Sciatic nerve (tissue), 2 donors: ENCODE measurements at places on chromosomes 1 and 21.
A peak's percentile ranks its signal among the peaks of the same experiment; 100 is the strongest.

DNA sequence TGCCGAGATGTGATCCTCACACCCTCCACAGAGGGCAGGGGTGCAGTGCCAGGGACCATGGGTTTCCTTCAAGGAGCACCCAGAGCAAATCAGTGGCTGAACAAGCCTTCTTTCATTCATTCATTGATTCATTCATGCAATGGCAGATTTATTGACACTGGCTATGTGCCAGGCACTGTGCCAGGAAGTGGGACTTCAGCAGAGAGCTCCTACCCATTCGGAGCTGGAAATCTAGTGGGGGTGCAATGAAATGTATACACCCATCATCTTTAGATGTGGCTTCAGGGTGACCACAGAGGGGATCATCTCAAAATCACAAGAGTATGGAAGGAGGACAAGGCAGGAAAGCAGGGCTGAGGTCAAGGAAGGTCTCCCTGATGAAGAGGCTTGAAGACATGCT lies 18.9 kb downstream of the SLC6A9 start:
- no peak for DNase-seq

GRCh38 chr1:64019818-64020217 lies 183.6 kb upstream of the UBE2U start:
- no peak for DNase-seq

- peak; percentile 64 for DNase-seq
These were observed 30.8 kb upstream of the PTGFRN start for GRCh38 chr1:116878804-116879477.

DNA sequence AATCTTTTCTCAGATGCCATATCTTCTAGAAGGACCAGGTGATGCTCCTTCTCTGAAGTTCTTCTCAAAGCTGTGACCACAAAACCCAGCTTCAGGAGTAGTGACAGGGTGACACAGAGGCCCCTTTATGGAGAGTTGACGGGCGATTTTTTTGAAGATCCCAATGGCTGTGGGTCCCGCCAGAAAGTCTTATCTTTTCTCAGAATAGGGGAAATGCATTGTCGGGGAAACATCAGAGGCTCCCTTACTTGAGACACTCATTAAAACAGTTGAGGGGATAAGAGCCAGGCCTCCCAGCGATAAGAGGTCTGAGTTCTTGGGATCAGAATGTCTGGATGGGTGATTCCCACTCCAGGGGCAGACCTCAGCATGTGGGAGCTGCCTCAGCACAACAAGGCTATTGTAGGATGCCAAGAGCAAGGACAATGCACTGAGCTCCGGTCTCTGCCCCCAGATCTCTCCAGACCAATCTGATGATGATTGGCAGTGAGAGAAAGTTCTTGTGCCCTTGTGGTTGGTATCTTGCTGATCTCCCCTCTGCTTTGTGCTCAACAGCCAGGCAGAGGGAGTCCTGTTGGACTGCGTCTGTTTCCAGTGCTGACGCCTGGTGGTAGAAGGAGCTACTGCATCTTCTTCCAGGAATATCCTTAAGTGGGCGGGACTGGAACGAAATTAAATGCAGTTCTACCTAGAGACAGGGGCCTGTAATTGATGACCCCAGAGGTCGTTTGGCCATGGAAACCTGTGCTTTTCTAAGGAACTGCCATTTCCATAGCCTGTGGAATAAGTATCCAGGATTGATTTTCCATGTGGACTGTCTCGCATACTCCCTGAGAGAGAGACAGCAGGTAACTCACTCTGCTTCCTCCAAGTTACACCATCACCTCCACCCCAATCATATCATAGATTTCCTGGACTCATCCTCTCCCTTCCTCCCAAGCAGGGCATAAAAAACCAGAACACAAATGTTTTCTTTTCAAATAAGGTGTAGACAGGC lies 6.8 kb upstream of the ACKR1 start:
- peak; percentile 87 for DNase-seq

DNA sequence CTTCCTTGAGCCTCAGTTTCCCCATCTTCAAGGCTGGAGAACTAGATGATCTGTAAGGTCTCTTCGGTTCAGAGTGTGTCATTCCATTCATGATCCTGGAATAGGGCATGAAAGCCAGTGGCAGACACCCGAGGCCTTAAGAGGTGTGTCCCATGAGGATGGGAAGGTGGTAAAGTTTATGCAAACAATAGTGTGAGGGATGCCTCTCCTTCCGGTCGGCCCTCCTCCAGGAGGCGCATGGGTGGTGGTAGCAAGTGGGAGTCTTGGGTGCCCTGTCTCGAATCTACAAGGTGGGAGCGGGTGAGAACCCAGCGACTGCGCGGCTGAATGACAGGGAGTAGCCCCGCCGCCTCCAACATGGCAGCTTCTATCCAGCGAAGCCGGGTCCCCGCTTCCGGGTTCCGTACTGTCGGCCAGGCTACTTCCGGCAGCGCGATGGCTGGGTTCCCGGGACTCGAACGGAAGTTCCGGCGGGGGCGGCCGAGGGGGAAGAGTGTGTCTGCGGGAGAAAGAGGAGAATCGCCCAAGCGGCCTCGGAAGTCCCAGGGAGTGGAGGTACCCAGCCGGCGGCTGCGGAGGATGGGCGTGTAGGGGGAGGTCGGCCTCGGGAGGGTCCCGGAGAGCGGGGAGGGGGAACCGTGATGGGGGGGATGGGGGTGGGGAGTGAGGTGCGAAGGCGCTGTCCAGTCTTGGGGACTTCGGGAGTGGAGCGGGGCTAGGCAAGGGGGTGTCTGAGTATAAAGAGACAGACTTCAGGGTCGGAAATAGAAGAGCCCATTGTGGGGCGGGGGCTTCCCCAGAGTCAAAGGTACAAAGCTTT lies at the start of gene LYPLA2:
Gene LYPLA2, plus strand, starts transcription at position 450 of the 820 bp plus-strand sequence. CDS start 1,538 bp downstream, outside the sequence.
- DNase-seq: peak; percentile 97

DNA sequence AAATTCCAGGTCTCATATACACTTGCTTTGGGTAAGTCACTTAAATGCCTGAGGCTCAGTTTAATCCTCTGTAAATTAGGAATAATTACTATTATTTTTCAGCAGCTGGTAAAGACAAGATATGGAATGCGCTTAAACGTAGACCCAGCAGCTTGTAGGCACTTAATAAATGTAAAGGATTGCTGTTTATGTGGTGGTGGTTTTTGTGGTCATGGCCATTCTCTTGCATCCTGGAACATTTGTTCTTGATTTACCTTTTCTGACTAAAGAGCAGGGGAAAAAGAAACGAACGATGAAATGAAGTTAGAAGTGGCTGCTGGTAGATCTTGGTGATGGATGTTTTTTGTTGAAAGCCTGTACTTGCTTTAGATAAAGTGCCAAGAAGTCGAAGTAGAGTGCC lies 195.0 kb upstream of the FOXD3 start:
- no peak for DNase-seq

- DNase-seq: no peak
These were observed 795 bp downstream of the SYT2 start for GRCh38 chr1:202709276-202710041.

- DNase-seq: no peak
These were observed 13.8 kb downstream of the ALG14 start for GRCh38 chr1:95058974-95059373.

GRCh38 chr1:78792756-78793155 lies 143.1 kb downstream of the IFI44 start:
- no peak for DNase-seq

DNA sequence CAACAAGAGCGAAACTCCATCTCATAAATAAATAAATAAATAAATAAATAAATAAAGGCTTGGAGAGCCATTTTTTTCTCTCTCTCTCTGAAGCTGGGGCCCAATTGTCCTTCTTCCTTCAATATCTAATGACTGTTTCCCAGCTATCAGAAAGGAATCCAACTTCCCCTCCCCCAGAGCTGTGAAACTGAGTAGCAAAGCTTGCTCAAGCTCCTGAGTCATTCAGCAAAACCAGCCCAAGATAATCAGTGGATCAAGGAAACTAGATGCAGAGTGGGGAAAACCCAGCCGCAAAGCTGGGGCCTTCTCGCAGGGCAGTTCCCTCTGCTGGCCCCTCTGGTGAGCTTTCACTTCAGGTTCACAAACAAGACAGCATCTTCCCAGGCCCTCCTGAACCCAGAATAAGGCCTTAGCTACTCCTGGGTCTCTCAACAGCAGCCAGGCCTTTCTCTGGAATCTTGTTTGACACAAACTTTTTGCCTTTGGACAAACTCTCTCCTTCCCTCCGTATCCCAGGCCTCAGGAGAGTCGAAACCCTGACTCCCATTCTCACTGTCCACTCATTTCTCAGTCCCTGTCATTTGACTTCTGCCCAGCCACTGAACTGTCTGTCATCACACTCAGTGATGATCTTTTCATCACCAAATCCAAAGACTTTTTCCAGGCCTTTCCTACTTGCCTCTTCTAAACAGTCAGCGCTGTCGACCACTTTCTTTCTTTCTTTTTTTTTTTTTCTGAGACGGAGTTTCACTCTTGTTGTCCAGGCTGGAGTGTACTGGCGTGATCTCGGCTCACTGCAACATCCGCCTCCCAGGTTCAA lies 18.0 kb upstream of the PTP4A2 start:
- peak; percentile 86 for DNase-seq

- DNase-seq: no peak
These were observed 103.5 kb upstream of the SERTAD4 start for GRCh38 chr1:210129092-210129491.

- no peak for DNase-seq
These were observed 15.3 kb downstream of the KLHDC7A start for GRCh38 chr1:18496056-18496455.
